NCI-H1436 (cell line): ENCODE measurements at places on chromosomes 4 and X.
A peak's percentile ranks its signal among the peaks of the same experiment; 100 is the strongest.

GRCh38 chr4:175252642-175253041, 334.5 kb downstream of the ADAM29 start:
- DNase-seq = no peak

- peak; percentile 22 for DNase-seq
Observed at GRCh38 chr4:1246901-1247863, 1.7 kb downstream of the CTBP1 start.

- DNase-seq = no peak
Observed at GRCh38 chr4:4519297-4519894, 22.5 kb downstream of the STX18 start.

GRCh38 chr4:17280261-17281018, 231.4 kb downstream of the QDPR start:
- DNase-seq = no peak

DNA sequence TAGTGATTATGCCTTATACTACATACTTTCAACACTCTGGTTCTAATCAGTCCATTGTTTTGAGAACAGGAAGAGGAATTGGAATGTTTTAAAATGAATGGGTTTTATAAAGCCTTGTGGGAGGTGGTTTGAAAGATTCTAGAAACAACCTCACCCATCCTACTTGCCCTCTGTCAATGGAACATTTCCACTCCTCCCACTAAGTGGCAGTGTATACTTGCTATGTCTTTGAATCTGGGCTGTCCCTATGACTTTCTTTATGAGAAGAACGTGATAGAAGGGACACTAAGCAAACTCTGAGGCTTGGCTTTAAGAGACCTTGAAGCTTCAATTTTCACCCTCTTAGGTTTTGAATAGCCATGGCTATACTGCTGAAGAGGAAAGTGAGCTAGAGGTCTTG, 611.2 kb downstream of the PPP4R3C start:
- no peak for DNase-seq

DNA sequence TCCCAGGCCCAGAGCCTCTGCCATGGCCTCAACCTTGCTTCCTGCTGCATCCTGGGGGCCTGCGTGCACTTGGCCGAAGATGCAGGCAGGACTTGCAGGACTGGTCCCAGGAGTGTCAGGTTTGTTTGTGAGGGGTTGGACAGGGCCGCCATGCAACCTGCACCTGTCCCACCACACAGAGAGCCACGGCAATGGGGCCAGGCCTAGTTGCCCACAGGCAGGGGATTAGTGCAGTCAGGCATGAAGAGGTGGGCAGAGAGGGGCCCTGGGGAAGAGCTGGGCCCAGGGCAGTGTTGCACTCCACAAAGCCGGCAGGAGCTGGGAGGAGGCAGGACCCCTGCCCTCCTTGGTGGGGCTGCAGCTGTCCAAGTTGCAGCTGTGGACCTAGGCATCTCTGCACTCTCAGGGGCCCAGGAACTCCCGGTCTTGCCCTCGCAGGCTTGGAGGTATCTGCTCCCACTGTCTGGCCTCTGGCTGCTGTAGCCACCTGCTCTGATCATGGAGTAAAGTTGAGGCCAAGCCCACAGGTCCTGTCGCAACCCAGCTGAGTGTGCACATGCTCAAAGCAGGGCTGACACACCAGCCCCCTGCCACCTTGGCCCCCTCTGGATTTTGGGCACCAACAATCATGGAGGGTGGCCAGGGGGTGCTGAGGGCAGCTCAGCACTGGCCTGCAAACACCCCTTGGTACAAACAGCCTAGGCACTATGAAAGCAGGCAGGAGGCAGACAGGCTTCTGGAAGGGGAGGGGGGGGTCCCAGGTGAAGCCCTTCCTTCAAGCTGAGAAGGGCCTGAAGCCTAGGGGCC, 190.4 kb upstream of the PCDH10 start:
- DNase-seq = no peak

DNA sequence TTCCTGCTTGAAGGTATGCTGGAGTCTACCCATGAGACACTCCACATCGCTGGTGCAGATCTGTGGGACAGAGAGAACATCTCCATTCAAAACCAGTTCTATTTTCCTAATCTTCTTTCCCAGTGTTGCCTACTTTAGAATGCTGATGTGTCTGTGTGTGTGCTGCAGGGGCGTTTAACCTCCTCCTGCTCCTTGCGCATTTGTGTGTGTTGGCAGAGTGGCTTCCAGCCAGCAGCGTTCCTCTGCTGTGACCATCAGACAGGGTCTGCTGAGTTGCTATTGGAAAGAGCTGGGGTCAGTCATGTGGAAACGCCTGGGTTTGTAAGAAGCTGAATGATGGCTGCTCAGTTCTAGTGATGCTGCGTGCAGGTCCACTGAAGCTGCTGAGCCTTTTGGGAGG, 223.6 kb downstream of the RBMX2 start:
- no peak for DNase-seq

DNA sequence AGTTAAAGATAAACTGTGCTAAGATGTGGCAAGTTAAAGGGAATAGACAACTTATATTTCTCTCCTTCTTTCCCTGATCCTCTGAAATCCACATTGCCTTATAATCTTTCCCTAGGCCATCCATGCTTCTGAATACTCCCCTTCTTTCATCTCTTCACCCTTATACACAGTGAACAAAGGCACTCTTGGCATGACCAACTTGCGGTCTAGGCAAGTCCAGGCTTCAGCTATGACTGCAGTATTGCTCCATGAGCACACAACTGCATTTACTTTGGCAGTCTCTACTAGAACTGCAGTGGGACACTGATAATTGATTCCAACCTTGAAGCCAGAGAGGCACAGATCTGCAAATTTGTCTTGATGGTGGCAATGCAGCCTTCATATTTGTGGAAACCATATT, 24.2 kb upstream of the UBA6 start:
- no peak for DNase-seq

GRCh38 chr4:6884341-6884870, 25.2 kb upstream of the TBC1D14 start:
- DNase-seq = no peak

DNA sequence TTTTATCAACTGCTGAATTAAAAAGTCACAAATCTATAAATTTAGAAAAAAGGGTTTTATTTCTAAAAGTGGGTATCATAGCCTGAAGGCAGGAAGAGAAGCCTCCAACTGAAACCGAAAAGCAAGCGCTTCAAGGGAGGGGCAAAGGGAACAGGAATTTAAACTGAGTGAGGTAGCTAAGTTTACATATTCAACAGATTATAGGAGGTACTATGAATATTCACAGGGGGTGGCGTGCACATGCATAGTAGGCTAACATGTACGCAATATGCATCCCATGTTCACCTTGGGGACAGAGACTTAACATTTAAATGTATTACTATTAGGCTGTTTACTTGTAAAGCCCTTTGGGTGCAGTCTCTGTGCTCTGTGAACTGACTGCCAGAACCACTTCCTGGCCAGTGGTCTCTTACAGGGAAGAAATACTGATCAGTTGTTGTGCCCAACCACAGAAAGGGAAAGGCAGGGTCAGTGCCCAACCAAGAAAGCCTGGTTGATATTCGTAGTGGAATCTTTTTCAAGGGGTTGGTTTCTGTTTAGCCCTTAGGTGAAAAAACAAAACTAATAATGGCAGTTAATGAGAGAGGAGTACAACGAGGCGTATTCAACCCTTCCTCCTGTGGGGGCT, 168.7 kb upstream of the GALNTL6 start:
- DNase-seq = no peak
